Germinal center (tissue), 1 donor: ENCODE measurements at places on chromosomes 3 and 15.

- DNase-seq, result no peak
These were observed 850.3 kb upstream of the CADM2 start for GRCh38 chr3:84108442-84108971.

- DNase-seq, result no peak
These were observed 60.2 kb downstream of the SYNPR start for GRCh38 chr3:63338351-63338750.

GRCh38 chr3:195522254-195523023 is 20.7 kb downstream of the PPP1R2 start:
- peak; percentile 57 for DNase-seq

GRCh38 chr3:14521611-14522010 is 18.5 kb downstream of the GRIP2 start:
- no peak for DNase-seq

GRCh38 chr3:878746-879145 is 214.1 kb upstream of the CNTN6 start:
- DNase-seq, result no peak

GRCh38 chr15:80288131-80288530 is 36.1 kb upstream of the CTXND1 start:
- no peak for DNase-seq

DNA sequence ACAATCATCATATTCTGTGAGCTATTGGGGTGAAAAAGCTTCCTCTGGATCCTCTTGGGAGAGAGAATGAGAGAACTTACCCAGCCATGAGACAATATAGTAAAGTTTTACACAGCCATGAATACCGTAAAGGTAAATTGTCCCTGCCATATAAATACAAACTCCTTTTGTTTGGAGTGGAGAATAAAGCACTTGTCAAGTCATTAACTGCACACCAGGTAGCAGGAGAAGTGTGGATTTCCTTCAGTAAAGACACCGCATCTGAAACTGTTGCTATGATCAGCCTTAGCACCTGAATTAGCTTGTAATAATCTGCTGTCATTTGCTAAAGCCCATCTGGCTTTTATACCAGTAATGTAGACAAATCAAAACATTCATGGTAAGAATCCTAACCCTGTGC is 336.6 kb upstream of the SLCO3A1 start:
- no peak for DNase-seq

DNA sequence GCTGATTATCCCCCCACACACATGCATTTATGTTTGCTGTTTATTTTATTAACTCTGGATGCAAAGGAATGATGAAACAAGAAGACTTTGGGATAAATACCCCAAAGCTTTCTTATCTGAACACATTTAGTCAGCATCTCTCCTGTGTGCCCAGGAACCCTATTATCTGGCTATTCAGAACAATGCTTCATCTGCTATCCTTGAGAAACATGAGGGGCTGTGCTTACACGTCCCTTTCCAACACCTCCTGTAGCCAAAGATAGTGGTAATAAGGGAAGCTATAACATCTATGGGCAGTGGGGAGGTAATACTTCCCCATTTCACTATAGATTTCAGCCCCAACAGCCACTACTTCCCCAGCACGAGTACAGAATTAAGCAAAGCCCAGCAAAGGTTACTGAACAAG is 94.7 kb downstream of the SSR3 start:
- no peak for DNase-seq

- no peak for DNase-seq
These were observed 42.2 kb downstream of the DMXL2 start for GRCh38 chr15:51580385-51580784.

- no peak for DNase-seq
These were observed 48.3 kb upstream of the PRR23E start for GRCh38 chr3:127144631-127145030.

GRCh38 chr3:14839236-14839635 is 20.5 kb downstream of the FGD5 start:
- DNase-seq, result no peak

- peak; percentile 67 for DNase-seq
These were observed 6.3 kb downstream of the LRRC31 start for GRCh38 chr3:169863458-169863899.

GRCh38 chr3:124886168-124887056 is 753 bp downstream of the ITGB5 start:
- peak; percentile 34 for DNase-seq

DNA sequence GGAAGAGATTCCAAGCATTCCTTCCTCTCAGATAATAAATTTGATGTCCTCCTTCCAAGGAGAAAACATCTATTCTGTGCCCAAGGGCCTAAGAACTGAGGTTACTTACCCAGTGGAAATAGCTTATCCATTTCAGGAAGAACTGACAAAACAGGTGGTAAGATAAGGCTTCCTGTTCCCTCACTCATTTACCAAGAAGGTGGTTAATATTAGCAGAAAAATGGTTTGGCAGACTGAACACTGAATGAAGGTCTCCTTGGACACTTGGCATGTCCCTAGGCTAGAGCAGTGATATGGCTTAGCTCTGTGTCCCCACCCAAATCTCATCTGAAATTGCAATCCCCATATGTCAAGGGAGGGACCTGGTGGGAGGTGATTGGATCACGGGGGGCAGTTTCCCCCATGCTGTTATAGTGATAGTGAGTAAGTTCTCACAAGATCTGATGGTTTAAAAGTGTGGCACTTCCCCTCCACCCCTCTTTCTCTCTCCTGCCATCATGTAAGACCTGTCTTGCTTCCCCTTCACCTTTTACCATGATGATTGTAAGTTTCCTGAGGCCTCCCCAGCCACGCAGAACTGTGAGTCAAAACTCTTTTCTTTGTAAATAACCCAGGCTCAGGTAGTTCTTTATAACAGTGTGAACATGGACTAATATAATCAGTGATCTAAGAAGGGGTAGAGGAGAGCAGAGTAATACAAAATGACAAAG is 127.4 kb downstream of the ST8SIA2 start:
- no peak for DNase-seq

GRCh38 chr3:72694398-72694797 is 153.8 kb downstream of the SHQ1 start:
- no peak for DNase-seq

- no peak for DNase-seq
These were observed 521.2 kb upstream of the GOLIM4 start for GRCh38 chr3:168616915-168617314.

DNA sequence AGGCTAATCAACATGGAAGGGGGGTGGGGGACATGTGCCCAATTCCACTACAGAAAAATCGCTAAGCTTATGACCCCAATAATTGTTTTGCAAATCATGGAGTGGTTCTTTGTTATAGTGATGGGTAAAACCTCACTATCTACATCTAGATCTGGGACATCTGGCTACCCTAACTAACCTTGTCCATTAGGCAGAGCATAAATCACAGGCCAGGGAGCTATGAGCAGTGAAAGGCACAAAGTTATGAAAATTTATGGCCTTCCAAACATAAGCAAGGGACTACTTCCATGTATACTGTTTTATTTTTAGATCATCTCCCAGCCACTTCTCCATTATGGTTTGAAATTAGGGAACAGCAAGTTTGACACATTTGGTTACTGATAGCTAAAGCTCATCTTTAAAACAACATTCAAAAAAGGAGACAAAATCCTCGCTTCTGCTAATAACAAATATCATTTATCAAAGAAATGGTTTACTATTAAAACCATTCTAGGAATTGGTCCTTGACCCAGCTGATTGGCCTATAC is 78.3 kb downstream of the RSL24D1 start:
- no peak for DNase-seq

GRCh38 chr15:71249986-71250385 is 134.7 kb downstream of the THSD4 start:
- no peak for DNase-seq

GRCh38 chr15:92706201-92706600 is 50.6 kb upstream of the FAM174B start:
- DNase-seq, result no peak

- DNase-seq, result no peak
These were observed 5.8 kb downstream of the USP13 start for GRCh38 chr3:179658606-179659005.

DNA sequence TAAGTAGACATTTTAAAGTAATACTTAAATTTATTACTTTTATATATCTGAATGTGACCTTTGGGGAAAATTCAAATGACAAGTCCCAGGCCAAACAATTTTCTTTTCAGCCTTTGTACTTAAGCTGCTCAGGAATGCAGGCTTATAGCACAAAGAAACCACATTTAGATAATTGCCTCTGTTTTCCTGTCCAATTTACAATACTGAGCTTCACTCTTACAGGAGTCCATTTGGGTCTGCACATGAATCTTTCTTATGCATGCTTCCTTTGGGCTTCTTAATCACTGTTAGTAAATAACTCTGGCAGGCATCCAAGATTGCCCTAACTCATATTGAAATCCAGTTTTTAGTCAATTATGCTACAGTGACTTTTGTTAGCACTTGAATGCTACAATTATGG is 459.4 kb upstream of the TGFBR2 start:
- no peak for DNase-seq

DNA sequence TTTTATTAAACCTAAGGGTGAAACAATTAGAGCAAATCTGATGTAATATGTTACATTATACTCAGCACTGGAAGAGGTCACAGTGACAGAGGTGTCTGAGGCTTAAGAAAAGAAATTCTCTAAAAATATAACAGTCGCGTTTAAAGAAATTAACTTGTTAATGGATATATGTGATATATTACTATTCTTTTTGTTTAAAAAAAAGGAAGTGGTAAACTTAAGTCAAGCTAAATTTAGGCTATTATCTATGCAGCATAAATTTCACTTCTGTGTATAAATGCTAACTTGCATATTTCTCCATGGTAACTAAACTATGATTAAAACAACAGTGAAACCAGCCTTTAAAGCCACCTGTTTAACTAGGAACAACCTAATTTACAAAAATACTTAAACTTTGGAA is 191.3 kb downstream of the FOXP1 start:
- peak; percentile 67 for DNase-seq

- DNase-seq, result no peak
These were observed 120.7 kb downstream of the ANP32A start for GRCh38 chr15:68699881-68700454.

DNA sequence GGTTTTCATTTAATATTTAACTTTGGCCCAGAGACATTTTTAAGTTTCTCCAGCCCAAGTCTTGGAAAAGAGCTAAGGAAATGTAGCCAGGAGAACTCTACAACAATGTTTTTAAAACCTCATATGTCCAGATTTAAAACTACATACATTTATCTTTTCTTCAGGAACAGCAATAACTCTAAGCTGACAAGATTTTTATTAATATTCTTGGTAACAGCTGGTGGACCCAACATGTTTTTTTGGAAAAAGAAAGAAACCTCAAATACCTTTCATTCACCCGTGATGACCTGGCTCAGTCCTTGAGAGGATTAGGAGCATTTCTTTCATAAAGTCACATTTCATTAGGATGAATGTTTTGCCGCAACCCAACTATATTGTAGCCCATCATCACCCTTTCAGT is 50.4 kb upstream of the CMSS1 start:
- DNase-seq, result no peak

DNA sequence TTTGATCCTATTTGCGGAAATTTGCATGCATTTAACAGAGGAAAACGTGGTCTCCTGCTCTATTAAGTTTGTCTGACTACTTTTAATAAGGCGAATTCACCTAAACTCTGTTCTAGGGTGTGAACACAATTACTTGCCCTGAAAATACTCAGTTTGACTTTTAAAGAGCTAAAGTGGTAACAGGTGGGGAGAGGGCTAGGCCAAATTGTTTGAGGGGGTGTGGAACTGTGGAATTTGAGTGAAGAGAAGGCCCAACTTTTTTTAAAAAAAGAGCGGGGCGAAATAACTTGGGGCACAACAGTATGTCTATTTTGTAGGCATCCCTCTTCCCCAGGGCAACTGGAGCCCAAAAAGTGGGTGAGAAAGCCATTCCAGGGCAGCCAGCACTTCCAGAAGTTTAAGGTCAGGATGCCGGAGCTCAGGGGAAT is 580 bp upstream of the FXR1 start:
- DNase-seq, result no peak

DNA sequence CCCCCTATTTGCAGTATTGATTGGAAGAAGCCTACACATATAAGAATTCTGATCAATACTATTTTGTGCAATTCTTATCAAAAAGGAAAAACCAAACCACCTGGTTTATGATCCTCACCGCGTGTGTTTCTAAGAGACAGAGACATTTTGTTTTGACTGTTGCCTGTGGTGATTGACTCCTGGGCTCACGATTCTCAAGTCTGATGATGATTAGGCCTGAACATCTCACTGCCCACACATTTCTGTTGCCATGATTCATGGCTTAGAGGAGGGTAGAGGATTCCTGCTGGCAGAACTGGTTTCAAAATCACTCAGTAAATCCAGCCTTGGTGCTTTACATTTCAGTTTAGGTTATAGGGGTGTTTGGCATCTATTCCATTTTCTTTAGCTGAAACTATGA is 88.3 kb upstream of the UBE3A start:
- DNase-seq, result no peak

DNA sequence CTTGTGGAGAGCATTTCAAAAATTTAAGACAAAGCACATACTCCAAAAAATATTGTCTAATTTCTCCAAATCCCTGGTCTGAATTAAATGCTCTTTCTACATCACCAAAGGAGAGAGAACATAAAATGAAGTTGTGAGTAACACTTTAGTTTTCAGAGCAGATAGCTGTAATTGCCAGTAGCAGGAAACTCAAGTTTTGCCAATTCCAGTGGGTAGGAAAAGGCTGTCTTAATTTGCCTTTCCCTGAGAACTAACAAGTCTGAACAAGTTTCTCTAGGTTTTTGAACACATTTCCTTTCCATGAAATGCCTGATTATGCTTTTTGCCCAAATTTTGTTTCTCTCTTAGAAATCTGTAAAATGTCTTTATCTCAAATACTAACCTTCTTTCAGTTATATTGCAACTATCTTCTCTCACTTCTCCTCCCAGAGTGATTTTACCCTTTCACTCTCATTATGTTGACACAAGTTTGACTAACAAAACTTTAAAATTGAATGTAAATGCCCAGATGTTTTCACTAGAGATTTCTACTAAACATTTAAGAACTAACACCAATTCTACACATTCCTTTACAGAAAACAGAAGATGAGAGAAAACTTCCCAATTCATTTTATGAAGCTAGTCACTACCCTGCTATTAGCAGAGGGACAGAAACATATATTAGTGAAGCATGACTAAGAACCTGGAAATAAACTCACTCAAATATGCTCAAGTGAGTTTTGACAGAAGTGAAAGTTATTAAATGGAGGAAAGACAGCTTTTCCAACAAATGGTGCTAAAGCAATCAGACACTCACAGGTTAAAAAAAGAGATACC is 38.4 kb downstream of the RFX7 start:
- DNase-seq, result no peak

DNA sequence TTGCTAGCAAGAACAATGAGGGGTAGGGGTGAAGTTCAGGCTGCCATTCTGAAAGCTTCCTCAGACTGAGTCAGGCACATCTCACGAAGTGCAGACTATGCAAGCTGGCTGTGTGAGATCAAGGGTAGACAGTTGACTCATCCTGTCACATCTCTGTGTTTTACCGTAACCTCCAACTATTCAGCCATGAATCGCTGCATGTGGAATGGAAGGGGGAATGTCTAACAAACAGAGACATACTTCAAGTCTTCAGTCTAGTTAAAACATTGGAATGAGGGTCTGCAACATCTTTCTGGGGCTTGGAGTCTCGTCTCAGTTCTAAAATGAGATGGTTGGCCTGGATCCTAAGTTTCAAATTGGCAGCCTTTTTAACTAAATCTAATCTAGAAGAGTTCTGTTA is 25.9 kb downstream of the AGTR1 start:
- DNase-seq, result no peak
